ENCODE measurements at places on chromosomes 13 and 19.

DNA sequence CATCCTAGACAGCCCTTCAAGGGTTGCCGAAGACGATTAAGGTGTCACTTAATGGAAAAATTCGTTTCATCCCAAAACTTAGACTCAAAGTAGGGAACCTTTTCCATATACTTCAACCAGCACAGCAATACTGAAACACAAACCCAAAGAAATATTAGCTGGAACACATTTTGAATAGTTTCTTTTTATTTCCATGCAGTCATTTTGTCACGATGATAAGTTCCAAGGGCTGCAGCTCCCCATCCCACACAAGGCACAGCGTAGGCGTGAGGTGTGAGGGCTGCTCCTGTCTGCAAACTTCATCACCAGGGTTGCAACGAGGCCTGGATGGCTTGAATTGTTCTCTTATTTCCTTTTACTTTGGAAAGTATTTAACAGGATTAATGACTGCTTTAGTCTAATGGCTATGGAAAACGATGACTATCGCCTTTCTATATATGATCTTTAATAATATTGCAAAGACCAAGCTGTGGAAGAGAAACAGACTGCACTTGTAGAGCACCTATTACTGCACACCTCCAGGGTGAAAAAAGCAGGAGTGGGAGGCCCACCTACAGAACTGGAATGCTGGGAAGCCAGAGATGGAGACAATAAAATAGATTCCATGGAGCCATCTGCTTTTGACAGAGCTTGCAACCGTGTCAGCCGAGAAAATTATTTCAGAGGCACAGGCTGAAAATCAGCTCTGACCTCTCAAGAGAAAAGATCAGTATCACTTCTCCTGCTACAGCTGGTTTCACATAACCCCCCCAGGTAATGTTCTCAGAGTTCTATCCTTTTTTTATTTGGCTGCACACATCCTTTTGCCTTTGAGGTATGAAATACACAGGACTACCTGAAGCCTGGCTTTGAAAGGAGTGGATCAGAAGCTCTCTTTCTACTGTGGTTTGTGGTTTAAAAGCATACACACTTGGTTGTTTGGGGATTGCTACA is 274.5 kb upstream of the NBEA start:
- no peak for DNase-seq

GRCh38 chr13:40230833-40231266 is 435.6 kb downstream of the FOXO1 start:
- no peak for DNase-seq

GRCh38 chr13:94708031-94708859 is 4.1 kb downstream of the SOX21 start:
- peak; percentile 63 for DNase-seq

- no peak for DNase-seq
Measured at GRCh38 chr13:44770951-44771350, 194.8 kb upstream of the TSC22D1 start.

- no peak for DNase-seq
Measured at GRCh38 chr19:20423381-20424197, 142.0 kb downstream of the ZNF737 start.

GRCh38 chr13:25267715-25268114 is 19.6 kb downstream of the MTMR6 start:
- no peak for DNase-seq

GRCh38 chr13:21372530-21372929 is 86.6 kb downstream of the ZDHHC20 start:
- DNase-seq: no peak

Measured in substantia nigra (tissue), 51 donors.